ENCODE measurements at places on chromosomes 6 and 20. TPM values are rescaled to one million over a fixed set of nuclear protein-coding genes. Genes with fewer than 3 reads are reported as not detected.

The LINC00237 gene
- not detected for total RNA-seq

The PSORS1C1 gene
- total RNA-seq, result under 0.01 TPM

The SOBP gene
- under 0.01 TPM for total RNA-seq

The FIG4 gene
- 19.3 TPM for total RNA-seq

The TFAP2D gene
- not detected for total RNA-seq

The CD40 gene
- total RNA-seq, result 2.4 TPM
